ENCODE measurements at places on chromosomes 5 and 9. TPM values are rescaled to one million over a fixed set of nuclear protein-coding genes. Genes with fewer than 3 reads are reported as not detected.

Gene TMOD1
- 4.4 TPM for total RNA-seq

Gene SOX30
- total RNA-seq: 0.27 TPM

DNA sequence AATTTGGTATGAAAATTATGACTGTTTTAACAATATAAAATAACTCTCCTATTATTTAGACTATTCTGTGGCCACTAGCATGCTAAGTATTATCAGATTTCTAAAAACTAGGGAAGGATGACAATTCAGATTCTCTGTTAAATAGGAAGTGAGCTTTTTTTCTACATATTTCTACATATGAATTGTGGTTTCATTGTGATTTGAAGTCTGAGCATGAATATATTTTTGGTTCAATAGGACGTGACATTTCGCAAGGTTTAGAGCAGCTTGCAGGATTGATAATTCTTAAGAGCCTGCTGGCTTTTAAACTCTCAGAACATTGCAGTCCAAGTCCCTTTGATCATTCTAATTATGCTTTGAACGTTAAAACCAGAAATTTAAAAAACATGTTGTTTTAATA lies 82.9 kb downstream of the ADGRV1 start:
- DNase-seq: no peak

DNA sequence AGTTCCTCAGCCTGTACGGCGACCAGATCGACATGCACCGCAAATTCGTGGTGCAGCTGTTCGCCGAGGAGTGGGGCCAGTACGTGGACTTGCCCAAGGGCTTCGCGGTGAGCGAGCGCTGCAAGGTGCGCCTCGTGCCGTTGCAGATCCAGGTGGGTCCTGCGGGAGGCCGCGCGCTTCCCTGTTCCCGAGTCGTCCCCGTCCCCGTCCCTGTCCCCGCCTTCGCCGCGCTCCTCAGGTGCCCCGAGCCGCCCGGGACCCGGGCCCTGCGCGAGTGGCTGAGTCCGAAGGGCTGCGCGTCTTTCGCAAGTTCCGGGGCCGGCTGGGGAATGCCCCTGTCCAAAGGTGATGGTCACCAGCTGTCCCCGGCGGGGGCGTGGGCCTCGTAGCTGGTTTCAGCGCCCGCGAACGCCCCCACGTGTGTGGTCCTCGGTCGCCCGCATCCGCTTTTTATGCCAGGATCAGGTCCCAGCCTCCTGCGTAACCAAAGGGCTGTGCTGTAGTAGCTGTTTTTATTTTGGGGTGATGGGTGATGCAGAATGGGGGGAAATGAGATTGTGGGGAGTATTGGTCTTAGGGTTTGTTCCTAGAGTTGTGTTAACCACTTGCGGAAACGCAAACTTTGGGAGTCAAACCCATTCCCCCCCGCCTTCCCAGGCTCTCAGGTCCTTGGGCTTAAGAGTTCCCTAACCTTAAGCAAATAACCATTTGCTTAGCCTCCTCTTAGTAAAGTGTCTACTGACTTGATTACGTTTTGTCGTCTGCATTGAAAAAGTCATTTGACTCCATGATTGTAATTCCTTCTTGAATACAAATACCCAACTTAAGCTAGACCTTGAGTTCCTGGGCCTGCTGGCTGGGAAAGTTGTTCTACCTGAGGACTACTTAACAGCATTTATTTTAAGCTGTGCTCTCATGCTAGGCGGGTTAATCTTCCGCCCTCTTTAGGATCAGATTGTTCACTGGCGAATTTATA lies 663 bp downstream of the ISOC1 start:
- DNase-seq: no peak

- no peak for DNase-seq
Observed at GRCh38 chr5:14286574-14287421, 143.7 kb downstream of the TRIO start.
